CD8-positive, alpha-beta memory T cell (primary cell): ENCODE measurements at places on chromosomes 6 and 20. TPM values are rescaled to one million over a fixed set of nuclear protein-coding genes. Genes with fewer than 3 reads are reported as not detected.

The SLC16A10 gene
- polyA plus RNA-seq: 2.2 TPM

The NOX3 gene
- not detected for polyA plus RNA-seq

The IMPG1 gene
- polyA plus RNA-seq: not detected

DNA sequence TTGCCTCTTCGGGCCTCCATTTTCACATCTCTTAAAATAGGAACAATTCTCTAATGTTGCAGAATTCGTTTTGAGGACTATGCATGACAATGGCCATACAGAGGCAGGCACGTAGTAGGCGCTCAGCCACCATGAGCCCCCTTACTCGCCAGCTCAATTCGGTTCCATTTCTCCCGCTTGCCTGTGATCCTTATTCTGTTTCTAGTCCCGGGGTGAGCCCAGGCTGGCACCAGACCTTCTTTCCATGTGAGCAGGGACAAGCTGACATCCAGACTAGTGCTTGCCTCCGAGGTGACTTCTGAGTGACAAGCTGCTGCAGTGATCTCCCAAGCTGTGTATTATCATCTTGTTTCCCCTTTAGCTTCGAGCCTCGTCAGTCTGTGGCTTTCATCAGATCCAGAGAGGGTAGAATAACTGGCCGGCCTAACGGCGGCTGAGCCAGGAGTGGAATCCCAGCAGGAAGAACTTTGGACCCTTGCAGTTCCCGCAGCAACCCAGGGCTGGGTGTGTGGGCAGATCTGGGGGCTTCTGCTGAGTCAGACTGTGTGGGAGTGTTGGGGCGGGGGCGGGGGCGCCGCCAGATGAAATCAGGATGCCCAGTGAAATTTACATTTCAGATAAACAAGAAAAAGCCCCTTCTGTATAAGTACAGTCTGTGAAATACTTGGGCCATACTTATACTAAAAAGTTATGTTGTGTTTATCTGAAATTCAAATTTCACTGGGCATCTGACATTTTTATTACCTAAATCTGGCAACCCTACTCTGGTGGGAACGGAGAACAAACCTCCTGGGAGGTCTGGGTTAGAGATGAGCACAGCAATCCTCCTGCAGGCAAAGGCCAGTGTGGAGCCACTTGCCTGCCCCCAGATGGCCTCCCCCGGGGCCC, 10.9 kb downstream of the BANF2 start:
- DNase-seq: no peak
- H3K4me1 ChIP-seq: no peaks in the 10 kb centered on the region
- H3K36me3 ChIP-seq: no peaks in the 10 kb centered on the region
- H3K4me3 ChIP-seq: no peak overlapping the region
- no peak overlapping the region for H3K27ac ChIP-seq

DNA sequence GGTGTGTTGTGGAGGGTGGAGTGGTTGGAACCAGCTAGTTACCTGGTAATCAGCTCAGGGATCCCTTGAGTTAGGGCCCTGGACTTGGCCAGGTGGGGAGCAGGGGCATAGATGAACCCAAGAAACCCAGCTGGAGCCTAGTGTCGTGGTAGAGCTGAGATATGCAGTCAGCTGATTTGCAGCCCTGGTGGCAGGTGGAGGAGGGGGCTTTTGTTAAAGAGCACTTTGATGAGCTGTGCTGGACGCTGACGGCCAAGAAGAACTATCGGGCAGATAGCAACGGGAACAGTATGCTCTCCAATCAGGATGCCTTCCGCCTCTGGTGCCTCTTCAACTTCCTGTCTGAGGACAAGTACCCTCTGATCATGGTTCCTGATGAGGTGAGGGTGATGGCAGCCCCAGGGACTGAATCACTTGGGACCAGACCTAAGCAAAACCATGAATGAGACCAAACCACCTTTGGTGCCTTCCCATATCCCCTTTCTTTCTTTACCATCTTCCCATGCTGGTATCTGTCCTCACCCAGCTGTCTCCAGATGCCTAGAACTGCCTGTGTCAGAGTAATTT, 12.7 kb downstream of the DEF6 start:
- H3K36me3 ChIP-seq: peaks cover 18% of the 10 kb centered on the region
- no peak for DNase-seq
- H3K4me1 ChIP-seq: peaks cover 90% of the 10 kb centered on the region
- no peaks in the 10 kb centered on the region for H3K27me3 ChIP-seq

DNA sequence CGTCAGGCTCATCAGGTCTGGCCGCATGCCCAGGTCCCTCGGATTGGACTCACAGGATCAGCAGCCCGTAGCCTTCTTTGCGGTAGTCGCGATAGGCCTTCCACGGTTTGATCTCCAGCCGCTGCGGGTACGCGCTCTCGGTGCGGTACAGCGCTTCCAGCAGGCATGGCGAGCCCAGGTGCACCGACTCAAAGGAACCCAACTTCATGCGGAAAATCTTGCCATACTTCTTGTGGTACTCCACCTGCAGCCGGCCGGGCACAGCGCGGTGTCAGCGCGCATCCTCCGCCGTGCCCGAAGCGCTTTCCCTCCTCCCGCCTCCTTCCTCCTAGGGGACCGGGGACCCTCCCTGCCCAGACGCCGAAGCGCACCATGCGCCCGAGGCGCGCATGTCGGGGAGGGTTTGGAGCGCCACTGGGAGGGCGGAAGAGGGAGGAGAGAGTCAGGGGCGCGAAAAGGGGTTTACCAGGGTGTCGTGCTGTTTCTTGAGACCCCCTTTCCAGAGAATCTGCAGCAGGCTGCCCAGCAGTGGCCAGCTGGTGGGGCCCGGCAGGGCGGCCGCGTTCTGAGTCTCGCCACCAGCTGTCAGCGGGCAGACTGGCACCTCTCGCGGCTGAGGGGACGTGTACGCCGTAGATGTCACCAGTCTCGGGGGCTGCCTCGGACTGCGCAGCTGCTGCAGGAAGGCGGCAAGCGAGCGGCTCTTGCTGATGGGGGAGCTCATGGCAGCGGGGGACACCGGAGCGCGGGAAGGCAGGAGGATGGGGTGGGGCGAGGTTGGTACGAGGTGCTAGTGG, 732 bp downstream of the CYP24A1 start:
- H3K27me3 ChIP-seq: peaks cover 31% of the 10 kb centered on the region
- no peaks in the 10 kb centered on the region for H3K36me3 ChIP-seq
- no peak for DNase-seq

DNA sequence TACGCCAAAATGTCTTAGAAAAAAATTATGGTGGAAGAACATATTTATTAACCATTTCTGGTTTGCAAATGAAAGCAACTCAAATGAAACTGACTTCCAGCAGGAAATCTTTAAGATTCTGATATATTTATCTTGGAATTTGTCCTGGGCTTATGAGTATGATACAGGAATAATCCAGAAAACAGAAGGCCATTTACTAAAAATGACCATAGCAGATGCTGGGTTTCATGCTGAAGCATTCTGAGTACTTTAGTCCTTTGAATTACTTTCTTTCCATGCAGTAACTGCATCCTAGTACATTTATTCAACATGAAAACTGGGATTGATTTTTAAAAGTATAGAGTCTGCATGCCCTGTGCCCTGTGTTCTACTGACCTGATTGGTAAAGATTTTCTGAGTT, 172.4 kb downstream of the CLVS2 start:
- H3K36me3 ChIP-seq: no peaks in the 10 kb centered on the region
- H3K27me3 ChIP-seq: no peaks in the 10 kb centered on the region
- H3K4me3 ChIP-seq: no peak overlapping the region
- H3K4me1 ChIP-seq: no peaks in the 10 kb centered on the region

- no peak overlapping the region for H3K4me3 ChIP-seq
- no peaks in the 10 kb centered on the region for H3K36me3 ChIP-seq
- no peaks in the 10 kb centered on the region for H3K27me3 ChIP-seq
- DNase-seq: no peak
- no peaks in the 10 kb centered on the region for H3K4me1 ChIP-seq
- H3K27ac ChIP-seq: no peak overlapping the region
Measured at GRCh38 chr6:32615885-32616532, 21.2 kb upstream of the HLA-DQA1 start.

GRCh38 chr6:16637635-16638034, 123.6 kb downstream of the ATXN1 start:
- no peak overlapping the region for H3K27ac ChIP-seq
- peaks cover 10% of the 10 kb centered on the region for H3K4me1 ChIP-seq
- H3K36me3 ChIP-seq: peaks cover 4% of the 10 kb centered on the region
- DNase-seq: no peak
- H3K27me3 ChIP-seq: no peaks in the 10 kb centered on the region
- no peak overlapping the region for H3K4me3 ChIP-seq

- no peak overlapping the region for H3K4me3 ChIP-seq
- no peaks in the 10 kb centered on the region for H3K27me3 ChIP-seq
- DNase-seq: no peak
- no peak overlapping the region for H3K27ac ChIP-seq
- H3K4me1 ChIP-seq: no peaks in the 10 kb centered on the region
- no peaks in the 10 kb centered on the region for H3K36me3 ChIP-seq
Measured at GRCh38 chr20:7585126-7585679, 355.1 kb downstream of the HAO1 start.

- no peak for DNase-seq
- H3K4me3 ChIP-seq: no peak overlapping the region
- H3K4me1 ChIP-seq: no peaks in the 10 kb centered on the region
- H3K27me3 ChIP-seq: no peaks in the 10 kb centered on the region
- H3K36me3 ChIP-seq: no peaks in the 10 kb centered on the region
Measured at GRCh38 chr6:166855416-166855815, 100.9 kb downstream of the RNASET2 start.

GRCh38 chr20:63687419-63688178, 8.9 kb upstream of the TNFRSF6B start:
- H3K27me3 ChIP-seq: no peaks in the 10 kb centered on the region
- H3K27ac ChIP-seq: no peak overlapping the region
- no peak overlapping the region for H3K4me3 ChIP-seq
- H3K4me1 ChIP-seq: peaks cover 16% of the 10 kb centered on the region

GRCh38 chr20:37526238-37526838, 1.3 kb downstream of the BLCAP start:
- no peak for DNase-seq
- no peaks in the 10 kb centered on the region for H3K27me3 ChIP-seq
- H3K4me3 ChIP-seq: peak overlapping the region; percentile 70
- no peak overlapping the region for H3K27ac ChIP-seq
